ENCODE measurements at places on chromosomes 7 and 10.

- DNase-seq = no peak
Measured at GRCh38 chr7:7176406-7177043, 5.8 kb upstream of the C1GALT1 start.

- no peak for DNase-seq
Measured at GRCh38 chr10:26222563-26222962, 6.0 kb downstream of the GAD2 start.

GRCh38 chr10:113518415-113518814 lies 34.4 kb upstream of the HABP2 start:
- no peak for DNase-seq

- no peak for DNase-seq
Measured at GRCh38 chr7:96837593-96837992, 127.9 kb upstream of the SEM1 start.
